HS-5 (cell line): ENCODE measurements at places on chromosomes 12 and 14.

DNA sequence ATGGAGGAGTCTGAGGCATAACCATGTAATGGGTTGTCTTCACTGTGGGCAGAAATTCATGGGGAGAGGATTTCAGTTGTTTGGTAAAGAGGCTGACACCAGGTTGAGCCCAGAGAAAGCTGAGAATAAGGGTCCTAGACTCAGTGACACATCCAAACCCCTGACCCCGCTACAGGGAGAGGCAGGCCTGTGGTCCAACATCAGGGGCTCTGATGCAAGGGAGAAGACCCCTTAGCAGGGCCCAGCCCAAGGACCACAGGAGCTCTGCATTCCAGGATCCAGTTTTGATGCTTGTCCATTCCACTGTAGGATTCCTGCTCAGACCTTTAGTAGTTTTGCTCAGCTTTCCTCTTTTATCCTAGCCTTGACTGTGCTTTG, 15.5 kb downstream of the GPR68 start:
- no peak for DNase-seq

DNA sequence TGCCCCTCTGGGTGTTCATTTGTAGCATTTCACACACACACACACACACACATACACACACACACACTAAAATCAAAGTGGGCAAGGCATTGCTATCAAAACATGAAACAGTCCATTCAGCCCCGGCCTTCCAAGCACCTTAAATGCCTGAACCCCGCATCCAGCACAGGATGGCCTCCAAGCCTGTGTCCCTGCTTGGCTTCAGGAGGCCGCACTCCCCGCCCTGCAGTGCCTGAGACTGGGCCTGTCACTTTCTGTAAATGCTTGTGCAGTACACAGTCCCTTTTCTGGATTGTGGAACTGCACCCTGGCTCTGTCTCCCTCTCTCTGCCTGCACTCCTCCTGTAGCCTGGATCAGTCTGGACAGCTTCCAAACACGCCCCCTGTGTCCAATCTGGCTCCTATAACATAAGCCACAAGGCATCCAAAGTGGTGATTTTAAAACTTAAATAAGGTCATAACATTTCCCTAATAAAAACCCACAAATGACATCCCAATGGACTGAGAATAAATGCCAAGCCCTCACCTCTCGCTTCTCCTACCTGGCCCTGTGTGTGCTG, 972.2 kb upstream of the TMEM132C start:
- no peak for DNase-seq

DNA sequence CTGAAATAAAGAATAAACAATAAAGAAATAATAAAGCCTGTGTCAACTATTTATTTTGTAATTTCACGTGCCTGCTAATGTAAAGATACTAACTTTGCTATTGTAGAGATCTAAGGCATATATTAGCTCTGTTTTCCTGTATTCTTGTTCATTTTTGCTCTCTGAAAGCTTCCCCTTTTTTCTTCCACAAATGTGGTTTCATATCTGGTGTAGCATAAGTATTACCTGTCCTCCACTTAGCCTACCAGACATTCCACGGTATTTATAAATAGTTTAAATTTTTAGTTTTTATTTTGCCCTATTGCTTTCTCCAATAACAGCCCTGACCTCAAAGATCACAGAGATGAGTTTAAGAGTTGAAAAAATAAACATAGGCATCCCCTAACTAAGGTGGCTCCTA, 92.6 kb upstream of the ATP2B1 start:
- DNase-seq, result no peak

- no peak for DNase-seq
Measured at GRCh38 chr12:15322164-15323061, at the start of gene PTPRO. Gene PTPRO, plus strand, starts transcription at chr12:15322508.

DNA sequence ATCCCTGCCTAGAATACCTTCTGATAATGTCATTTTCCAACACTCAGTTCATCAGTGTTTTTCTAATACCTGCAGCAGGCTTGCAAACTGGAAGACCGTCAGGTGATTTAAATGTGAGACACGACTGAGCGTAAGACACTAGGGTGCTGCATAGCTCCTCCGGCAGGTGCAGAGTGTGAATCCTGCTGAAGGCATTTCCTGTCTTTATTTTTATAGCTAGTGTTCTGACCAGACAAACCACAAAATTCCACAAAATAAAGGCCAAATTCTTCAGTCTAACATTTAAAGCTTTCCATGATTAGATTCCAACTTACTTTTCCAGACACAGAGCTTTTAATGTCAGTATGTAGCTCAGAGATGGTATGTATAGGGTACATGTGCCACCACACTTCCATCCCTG, 70.7 kb downstream of the BBS10 start:
- peak; percentile 62 for DNase-seq

- DNase-seq, result peak; percentile 94
Measured at GRCh38 chr12:3698218-3698974, 54.5 kb downstream of the CRACR2A start.

- no peak for DNase-seq
Measured at GRCh38 chr12:107855471-107855870, 81.0 kb downstream of the ASCL4 start.

DNA sequence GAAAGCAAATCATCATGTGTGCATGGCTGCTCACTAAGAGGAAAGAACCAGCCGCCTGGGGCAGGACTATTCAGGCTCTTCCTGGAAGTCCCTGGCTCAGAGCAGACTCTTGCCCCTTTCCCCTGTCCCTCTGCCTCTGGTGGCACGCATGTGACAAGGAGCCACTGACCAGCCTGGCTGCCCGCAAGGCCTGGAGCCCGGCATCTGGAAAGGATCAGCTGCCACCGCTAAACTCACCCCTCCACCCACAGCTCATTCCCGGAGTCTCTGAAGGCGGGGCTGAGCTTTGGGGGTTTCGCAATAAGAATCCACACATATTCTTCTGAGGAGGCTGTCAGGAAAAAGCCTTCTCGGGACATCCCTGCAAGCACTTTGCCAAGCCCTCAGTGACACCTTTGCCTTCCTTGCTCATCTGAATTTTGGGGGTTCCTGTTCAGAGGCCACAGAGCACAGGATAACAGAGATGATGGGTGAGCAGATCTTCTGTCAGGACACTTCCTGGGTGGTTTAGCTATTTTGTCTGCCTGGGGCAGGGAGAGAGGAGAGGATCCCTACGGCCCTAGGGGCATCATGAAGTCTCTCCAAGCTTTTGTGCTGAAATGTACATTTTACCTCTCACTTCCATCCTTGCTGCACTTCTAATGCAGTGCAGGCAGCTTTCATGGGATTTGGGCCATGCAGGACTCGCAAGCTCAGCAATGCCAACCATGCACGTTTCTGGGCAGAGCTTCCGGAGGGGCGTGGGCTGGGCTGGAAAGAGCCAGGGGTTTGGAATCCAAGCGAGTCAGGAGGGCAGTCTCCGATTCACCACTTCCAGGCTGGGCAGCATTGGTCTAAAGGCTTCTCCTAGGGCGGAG, 124.8 kb upstream of the MAP1LC3B2 start:
- peak; percentile 80 for DNase-seq

GRCh38 chr12:108668542-108668941, 34.8 kb upstream of the SELPLG start:
- no peak for DNase-seq

- no peak for DNase-seq
Measured at GRCh38 chr12:82688596-82688995, 1.9 kb downstream of the TMTC2 start.

GRCh38 chr14:104344818-104345620, 206.6 kb downstream of the KIF26A start:
- DNase-seq, result no peak

DNA sequence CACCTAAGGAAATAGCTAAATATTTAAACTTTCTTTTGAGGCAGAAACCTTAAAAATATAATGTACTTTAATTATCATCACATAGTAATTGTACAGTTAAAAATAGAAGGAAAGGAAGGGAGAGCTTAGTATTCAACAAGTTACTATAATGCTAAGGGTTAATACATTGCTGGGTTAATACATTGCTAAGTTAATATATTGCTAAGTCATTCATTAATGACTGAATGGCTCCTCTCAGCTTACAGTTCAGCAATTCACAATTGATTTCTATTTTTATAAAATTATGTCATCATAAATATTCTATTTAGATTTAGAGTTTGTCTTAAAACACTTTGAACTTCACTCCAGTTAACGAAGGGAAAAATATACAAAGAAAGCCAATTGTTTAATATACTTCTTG, 207.9 kb downstream of the BMP4 start:
- no peak for DNase-seq

DNA sequence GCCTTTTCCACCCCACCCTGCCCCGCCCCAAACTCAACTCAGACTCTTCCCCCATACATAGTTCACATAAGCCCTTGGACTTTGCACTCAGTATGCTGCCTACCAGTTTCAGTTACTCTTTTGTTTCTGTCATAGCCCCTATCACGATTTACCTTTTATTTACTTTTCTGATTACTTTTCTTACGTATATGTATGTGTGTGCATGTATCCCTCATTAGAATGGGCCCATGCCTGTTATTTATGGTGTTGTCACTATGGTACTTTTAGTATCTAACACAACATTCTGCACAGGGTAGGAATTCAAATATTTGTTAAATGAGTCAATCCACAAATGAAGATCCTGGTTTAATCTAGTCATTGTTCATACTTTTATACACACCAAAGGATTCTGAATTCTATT, 16.5 kb upstream of the LUM start:
- no peak for DNase-seq

DNA sequence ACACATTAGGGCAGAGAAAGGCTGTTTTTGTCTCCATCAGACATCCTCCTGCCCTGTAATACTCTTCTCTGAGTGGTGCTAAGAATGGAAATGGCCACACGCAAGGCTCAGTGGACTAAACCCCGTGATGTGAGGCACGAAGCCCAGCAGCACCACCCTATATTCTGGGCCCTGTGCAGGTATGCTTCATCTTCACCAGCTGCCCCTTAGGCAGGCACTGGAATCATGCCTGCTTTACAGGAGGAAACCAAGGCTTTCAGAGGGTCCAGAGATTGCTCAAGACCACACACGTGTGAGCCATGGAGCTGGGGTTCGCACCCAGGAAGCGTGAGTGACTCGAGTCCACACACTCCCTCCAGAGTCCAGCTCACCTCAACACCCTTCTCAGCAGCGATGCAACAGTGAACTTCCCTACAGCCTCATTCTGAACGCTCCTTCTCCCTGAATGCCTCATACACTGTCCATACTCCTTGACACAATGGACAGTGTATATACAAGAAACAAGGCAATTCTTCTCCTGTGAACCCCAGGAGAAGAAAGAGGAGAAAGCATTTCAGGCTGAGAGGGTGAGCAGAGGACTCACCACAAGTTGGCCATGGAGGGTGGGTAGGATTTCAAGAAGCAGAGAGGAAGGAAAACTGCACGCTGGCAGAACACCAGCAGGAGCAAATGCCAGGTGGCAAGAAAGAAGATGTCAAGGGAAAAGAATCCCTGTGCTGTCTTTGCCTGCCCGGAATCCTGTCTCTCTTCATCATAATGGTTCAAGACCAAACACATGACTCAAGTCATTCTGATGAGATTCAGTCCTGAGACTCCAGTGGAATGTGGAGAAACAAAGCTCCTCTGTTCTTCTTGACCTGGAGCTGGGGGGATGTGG, 39.1 kb downstream of the NT5DC3 start:
- DNase-seq, result no peak

DNA sequence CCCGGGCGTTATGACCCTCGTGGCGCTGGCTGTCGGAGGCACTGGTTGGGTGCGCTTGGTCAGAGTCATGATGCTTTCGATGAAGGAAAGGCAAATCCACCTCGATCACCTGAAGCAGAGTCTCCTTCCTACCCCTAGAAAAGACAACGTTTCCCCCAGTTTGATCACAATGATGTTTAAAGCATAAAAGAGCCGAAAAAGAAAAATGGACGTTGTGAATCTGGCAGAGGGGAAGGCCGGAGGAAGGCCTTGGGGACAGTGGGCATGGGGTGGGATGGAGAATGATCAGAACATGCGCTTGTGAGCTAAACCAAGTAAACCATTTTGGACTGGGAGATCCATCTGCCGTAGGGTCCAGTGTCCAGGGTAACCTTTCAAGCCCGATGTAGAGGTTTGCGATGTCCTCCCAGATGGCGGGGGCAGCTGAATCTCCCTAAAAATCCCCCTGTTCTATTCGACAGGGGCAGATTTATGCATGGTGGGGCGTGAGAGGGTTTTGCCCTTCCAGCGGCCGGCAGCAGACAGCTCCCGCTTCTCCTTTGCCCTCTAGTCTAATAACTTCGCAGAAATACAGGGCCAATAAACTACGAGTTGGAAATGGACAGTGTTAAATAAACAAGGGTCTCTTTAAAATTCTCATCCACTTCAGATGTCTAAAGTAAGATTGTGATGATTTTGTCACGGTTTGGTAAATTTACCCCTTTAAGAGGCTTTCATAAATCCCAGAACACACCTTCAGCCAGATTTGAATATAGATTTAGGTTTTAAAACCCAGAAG, 2.3 kb upstream of the OTX2 start:
- no peak for DNase-seq

DNA sequence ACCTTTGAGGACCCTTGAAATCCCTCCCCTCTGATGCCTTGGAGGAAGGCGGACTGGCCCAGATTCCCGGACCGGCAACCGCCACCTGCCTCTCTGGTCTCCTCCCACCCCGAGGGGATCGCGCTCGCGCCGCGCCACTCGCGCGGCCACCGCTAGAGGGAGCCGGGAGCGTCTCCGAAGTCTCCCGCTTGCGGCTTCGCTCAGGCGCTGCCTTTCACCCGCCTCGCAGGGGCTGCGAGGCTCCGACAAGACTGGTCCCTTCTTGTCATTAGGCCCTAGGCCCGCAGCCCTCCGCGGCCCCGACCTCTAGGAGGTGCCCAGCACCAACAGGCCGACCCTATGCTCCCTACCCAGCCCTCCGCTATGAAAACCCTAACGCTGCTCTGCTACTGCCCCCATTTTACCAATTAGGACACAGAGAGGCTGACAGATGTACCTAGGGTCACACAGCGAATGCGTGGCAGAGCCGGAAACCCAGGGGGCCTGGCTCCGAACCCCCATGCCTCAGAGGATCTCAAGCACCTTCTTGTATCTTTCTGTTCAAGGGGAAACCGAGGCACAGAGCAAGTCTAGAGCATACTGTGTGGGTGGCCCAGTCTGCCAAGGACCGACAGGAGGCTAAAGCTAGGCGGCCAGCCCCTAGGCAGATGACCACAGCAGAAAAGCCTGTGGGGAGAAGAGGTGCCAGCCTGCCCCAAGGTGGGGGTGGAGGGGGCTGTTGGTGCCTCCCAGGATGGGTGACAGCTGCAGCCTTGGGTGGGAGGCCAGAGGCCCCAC, 21.4 kb upstream of the VSX2 start:
- DNase-seq, result peak; percentile 10

GRCh38 chr14:23351681-23352505, 794 bp downstream of the SLC22A17 start:
- DNase-seq, result no peak

- no peak for DNase-seq
Measured at GRCh38 chr12:108567406-108568337, 5.3 kb downstream of the ISCU start.

DNA sequence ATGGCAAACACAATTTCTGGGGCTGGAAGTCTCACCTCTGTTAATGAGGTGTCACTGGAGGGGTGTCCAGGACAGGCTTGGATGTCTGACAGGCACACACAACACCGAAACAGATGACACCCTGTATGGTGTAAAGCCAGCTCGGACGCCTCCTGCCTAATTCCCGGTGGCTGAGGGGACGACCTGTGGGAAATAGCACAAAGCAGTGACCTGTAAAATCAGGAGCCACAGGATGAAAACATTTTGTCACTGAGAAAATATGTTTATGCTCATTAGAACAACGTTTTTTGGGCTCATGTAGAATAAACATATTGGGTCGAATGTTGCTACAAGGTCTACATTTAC, 285.0 kb upstream of the RTL1 start:
- DNase-seq, result no peak
